HL-60 (cell line): ENCODE measurements at places on chromosomes 1 and 21.

DNA sequence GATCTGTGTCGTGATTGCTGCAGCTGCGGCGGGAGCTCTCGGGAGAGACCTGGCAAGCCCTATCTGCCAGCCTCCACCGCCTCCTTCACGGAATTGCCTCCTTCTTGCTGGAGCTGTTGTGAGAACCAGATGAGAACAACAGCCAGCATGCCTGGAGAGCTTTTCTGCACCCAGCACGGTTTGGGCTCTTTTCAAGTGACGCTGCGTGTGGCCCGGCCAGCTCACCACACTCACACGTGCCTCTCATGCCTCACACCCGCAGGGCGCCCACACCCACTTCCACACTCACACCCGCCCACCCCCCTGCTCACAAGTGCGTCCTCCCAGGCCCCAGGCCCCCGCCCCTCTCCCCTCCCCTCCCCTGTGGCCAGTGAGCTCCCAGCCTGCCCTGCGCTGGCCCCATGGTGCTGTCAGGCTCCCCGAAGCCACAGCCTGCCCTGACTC lies 135.7 kb upstream of the RUNX3 start:
- no peak for DNase-seq

DNA sequence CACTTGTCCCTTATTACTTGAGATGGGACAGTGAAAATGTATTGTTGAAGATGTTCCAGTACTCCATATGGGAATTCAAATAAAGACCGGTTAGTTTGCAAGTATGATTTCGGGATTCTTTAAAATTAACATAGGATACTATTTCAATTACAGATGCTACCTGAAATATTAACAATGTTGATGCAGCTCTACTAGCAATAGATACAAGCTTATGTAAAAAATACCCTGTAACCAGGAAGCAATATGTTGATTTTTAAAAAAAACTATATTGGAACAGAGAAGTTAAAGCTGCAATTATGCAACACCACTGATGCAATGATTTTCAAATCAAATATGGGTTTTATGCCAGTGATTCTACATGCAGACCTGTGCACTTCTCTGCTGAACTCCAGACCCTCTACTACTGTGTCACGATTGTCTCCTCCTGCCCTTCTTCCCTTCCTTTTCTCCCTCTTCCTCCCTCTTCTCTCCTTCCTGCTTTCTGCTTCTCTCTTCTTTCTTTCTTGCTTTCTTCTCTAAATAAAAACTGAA lies 179.2 kb downstream of the ATP6V1G3 start:
- peak; percentile 33 for DNase-seq

- DNase-seq = no peak
Measured at GRCh38 chr1:165169028-165169427, 187.5 kb downstream of the LMX1A start.

GRCh38 chr21:36263797-36264196 lies 56.2 kb upstream of the MORC3 start:
- DNase-seq = no peak

- DNase-seq = no peak
Measured at GRCh38 chr21:34938089-34938764, 110.9 kb downstream of the RUNX1 start.

- no peak for DNase-seq
Measured at GRCh38 chr1:77007675-77008074, 140.4 kb downstream of the ST6GALNAC5 start.

DNA sequence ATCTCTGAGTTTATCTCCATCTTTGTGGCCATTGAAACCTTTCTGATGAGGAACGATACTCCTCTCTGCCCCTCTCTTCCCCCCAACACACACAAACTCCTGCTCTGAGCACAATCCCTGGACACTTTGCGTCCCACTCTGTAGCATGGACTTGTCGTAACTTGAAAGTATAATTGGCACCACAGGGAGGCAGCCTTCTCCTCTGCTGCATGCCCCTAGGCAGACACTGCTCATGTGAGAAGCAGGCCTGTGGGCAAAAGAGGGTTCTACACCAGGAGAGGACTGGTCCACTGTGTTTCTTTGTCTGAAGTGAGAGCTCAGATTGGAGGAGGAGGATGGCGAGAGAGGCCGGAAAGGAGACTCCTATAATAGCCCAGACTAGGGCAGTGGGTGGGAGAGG lies 3.8 kb upstream of the PARS2 start:
- no peak for DNase-seq

- no peak for DNase-seq
Measured at GRCh38 chr1:50261951-50262350, 153.2 kb downstream of the ELAVL4 start.

DNA sequence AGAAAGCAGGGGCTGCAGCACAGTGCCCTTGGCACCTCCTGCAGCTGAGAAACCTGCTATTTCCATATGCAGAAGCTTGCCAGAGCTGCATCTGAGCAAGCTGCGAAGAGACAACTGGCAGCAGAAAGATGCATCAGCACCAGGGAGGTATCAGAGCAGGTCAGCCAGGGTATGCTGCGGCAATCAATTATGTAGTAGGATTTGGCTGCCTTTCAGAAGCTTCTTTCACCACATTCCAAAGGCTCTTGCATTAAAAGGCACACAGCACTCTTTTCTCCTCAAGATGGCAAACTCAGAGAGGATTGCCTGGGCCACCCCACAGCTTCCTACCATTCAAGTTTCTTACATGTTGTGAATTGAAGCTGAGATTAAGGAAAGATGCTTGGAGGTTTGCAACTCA lies 47.6 kb upstream of the RAP1A start:
- DNase-seq = no peak

DNA sequence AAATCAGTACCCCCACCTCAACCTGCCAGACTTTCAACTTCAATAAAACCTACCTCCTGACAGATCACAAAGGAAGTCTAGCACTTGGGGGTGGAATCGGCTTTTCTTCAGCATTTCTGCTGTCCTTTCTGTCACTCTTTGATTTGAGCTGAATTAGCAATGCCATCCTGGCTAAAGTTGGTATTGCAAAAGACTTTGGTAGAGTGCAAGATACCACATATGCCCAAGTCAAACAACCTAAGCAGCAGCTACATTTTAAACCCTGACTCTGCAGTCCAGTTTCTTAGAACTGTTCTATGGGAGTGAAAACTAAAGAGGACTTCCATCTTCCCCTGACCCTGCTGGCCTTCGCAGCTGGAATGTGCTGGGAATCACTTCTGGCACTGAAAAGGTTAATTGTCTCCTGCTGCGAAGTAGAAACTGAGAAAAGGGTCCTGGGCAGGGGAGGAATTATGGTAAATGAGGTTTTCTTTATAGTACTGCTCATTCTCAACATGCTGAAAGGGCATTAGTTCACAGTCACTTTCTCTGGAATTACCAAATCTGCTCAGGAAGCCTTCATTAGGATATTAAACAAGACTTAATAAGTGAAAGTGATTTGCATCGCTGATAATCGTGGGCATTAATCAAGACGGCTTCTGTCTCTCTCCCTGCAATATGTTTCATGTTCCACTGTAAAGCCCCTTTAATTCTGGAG lies 126.2 kb upstream of the SMYD2 start:
- no peak for DNase-seq

DNA sequence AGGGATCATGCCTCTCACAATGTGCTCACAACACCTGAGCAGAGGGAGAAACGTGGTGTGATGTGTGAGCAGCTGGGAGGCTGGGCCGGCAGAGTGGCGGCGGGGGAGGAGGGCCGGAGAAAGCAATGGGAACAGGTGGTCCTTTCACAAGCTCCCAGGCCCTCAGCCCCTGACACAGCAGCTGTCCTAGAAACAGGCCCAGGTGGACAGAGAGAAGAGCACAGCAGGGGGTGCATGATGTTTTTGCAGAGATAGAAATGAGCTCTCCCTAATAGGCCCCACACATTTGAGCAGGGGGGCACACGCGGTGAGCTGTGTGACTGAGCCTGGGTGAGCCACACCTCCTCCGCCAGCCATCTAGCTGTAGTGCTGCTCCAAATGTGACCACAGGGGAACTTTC lies 7.6 kb upstream of the RGS16 start:
- DNase-seq = no peak

- no peak for DNase-seq
Measured at GRCh38 chr1:48073798-48074530, 76.8 kb upstream of the TRABD2B start.

DNA sequence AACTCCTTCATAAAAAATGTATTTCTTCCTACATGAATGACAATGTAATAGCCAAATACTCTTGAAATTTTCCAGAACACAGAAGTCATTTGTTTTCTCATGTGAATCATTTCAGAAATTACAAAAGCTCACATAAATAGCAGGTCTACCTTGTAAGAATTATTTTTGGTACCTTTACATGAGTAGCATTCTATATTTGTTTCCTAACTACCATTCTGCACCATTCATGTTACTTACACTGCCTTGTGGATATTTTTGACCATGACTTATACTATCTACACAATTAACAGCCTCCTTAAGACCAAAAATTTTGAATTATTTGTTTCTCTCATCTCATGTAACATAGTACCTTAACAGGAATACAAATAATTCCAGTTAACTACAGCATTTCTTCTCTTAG lies 109.6 kb downstream of the ENAH start:
- no peak for DNase-seq

- DNase-seq = no peak
Measured at GRCh38 chr1:3441410-3441847, 13.0 kb upstream of the ARHGEF16 start.

GRCh38 chr1:180002437-180002836 lies 47.8 kb downstream of the CEP350 start:
- no peak for DNase-seq

GRCh38 chr1:109468061-109468460 lies 1.7 kb downstream of the SYPL2 start:
- DNase-seq = no peak

DNA sequence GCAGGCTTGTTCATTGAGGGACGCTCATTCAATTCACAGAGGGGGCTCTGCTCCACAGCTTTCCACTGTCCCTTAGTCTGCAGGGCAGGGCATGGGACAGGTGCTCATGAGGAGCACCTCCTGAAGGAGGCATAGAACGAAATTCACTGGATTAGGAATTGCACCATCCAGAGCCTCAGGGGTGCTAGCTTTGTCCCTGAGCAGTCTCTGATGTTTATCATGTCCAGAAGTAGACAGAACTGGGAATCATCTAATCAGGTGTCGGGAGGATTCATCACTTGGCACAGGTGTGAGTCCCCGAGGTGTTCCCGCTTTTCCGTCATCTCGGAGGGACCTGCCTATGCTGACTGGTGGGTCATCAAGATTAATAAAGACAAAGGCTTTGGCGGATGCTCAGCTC lies 321.4 kb downstream of the AJAP1 start:
- DNase-seq = no peak

DNA sequence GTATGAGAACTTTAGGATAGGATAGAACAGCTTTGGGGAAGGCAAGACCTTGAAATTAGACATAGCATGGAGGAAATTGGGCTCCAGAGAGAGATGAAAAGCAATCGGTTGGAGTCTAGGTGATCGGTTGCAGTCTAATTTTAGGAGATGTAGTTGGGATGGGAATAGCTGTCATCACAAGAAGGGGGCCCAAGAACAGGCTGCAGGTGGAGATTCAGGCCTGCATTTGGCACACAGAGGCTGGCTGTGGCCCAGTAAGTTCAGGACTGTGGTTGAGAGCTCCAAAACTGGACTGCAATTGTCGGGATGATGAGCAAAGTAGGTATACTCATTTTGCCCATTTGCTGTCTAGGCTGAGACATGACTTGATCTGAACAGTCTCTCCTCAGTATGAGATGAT lies 301.3 kb upstream of the B3GALT2 start:
- DNase-seq = no peak

DNA sequence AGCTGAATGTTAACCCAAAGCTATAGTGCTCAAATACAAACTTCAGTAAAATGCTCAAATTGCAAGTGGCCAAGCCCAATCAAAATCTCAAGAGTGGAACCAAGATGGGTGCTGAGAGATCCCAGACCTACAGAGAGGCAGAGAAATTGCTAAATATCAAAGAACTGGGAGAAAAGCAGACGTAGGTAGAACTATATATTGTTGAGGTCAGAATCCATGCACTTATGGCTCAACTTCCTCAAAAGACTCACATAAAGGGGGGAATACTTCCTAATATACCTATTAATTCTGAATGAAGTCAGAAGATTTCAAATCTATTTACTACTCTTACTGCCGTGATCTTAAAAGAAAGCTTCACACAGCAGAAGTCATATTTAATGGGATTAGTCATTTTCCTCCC lies 65.2 kb downstream of the PUM1 start:
- no peak for DNase-seq

DNA sequence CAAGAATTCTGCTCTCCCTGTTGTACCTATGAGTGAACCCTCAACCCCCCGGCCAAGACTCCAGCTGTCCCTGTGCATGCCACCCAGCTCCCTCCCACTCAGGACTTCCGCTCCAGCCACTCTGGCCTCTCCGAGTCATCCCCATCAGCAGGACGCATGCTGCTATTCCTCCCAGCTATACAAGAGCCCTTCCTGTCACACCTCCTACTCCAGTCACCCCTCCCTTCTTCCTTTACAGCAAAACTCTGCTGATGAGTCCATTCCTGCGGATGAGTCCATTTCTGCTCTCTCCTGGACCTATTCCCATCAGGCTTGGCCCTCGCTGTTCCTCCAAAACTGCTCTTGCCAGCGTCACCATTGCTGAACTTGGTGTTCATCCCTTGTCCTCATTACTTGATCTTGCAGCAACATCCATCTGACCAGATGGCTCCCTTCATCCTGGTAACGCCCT lies 42.2 kb downstream of the H3-3A start:
- no peak for DNase-seq

- no peak for DNase-seq
Measured at GRCh38 chr1:16276302-16277030, 39.5 kb upstream of the CPLANE2 start.

DNA sequence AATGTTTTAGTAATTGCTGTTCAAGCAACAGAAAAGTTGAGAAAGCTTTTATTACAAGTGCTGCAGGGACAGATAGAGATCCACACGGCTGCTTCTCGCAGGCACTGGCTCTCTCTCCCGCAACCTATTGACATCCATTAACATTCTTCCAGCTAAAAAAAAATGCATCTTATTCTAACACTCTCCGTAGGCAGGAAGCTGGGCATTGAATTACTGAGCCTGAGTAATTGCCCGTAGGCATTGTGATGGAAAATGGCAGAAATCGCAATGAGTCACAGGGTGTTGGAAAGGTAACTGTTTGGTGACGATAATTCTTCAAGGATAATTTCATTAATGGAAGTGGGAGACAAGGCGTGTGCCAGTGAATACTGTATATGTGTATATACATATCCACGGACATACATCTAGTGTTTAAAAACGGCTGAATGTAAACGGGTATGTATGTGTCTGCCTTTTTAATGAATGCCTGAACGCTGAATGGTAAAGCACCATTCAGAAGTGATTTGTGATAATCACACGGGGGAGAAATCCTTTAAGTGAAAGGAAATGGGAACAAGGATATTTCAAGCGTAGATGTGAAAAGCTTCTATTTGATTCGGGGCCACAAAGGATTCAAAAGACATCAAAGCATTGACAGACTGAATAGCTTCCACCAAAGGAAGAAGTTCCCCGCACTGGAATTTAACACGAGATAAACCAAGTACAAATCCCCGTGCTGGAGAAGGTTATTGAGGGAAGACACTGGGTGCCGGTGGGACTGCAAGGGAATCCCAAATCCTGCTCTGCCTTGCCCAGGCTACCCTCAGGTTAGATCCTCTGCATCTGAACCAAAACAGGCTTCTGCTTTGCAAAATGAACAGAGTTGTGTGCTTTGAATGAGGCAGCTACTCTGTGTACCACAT lies 567.2 kb downstream of the NPHP4 start:
- no peak for DNase-seq

- no peak for DNase-seq
Measured at GRCh38 chr1:11443961-11444658, 34.8 kb upstream of the DISP3 start.

- DNase-seq = no peak
Measured at GRCh38 chr1:198793714-198794113, 154.9 kb downstream of the PTPRC start.
